BJ (cell line): ENCODE measurements at places on chromosomes 4 and X.

GRCh38 chr4:146033149-146033548 lies 94.5 kb upstream of the ZNF827 start:
- DNase-seq: no peak

DNA sequence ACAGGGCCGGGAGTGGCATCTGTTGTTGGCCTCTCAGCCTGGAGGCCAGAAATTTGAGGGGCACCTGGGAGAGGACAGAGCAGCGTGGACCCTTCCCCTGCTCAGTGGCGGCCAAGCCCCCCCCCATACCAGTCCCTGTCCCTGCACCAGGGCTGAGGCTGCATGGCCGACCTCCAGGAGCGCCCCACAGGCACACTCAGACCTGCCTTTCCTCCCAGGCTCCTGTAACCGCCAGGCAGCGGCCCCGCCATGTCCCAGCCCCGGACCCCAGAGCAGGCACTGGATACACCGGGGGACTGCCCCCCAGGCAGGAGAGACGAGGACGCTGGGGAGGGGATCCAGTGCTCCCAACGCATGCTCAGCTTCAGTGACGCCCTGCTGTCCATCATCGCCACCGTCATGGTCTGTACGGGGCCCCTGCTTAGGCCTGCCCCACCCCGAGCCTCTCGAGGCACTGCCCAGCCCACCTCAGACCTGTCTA lies 15.3 kb downstream of the TMEM175 start:
- DNase-seq: no peak

DNA sequence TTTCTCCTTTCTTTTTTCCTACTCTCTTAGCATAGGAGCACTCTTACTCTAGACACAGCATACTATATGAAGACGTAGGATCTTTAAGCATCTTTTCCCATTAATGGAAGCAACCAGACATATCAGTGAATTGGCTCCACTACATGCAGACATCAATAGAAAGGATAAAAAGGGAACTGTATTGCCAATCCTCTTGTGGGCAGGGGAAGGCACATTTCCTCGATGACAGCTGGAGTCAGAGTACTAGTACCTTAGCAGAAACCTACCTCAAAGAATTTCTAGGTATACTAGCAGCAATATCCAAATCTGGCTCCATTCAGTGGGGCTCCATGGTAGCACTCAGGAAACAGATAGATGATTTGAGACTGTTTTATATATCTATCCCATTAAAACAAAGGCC lies 20.1 kb downstream of the CYBB start:
- no peak for DNase-seq

GRCh38 chr4:87057835-87058355 lies 123.1 kb downstream of the AFF1 start:
- DNase-seq: no peak

DNA sequence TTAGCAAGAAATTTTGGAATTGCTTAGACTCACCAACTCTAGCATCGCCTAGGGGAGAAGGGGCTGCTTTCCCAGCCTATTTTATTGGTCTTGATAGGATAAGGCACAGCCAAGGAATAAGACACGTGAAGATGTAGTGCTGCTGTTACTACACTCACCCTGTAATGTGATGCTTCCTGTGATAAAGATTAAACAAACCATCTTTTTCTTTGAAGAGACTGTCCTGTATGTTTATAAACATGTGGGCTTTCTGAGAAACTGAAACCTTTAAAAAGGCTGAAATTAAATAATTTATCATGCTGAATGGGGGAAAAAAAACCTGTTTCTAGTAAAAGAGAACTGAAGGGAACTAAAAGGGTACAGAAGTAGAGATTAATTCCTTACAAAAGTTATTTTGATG lies 13.2 kb downstream of the TAPT1 start:
- no peak for DNase-seq

DNA sequence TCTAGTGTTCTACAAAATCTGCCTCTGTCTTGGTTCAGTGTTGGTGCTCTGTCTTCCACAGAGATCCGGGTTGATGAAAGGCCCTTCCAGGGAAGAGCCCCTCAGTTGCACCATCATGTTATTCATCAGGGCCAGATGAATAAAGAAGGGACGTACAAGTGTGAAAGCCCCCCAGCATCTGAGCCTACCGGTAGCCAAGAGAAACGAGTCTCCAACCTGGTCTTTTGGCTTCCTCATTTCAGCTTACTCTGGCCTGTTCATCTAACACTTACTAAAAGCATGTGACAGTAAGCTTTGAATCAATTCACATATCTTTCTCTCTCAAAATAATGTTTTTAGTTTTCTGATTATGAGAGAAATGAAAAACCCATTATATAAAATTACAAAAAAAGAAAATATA lies 19.2 kb downstream of the MEPE start:
- no peak for DNase-seq

DNA sequence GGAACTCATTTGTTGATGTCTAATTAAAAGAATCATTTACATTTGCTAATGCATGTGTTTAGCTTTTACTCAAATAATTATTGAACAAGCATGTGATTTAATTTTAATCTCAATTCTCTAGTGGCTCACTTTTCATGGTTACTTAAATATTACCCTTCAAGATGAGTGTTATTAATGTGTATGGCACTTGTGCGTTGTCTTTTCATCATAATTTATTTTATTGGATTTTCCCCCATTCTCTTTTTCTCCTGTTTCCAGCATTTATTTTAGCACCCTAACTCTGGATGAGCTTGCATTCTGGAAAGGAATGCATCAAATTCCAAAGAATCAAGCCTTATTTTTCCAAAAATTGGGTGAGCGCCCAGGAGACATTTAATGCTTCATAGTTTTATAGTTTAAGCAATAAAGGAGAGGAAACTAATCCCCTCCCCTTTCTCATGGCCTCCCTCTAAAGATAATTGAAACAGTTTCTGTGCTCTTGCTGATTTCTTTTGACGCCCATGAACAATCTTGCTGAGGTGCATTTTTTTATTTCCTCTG lies 191.1 kb upstream of the FAT4 start:
- DNase-seq: no peak

DNA sequence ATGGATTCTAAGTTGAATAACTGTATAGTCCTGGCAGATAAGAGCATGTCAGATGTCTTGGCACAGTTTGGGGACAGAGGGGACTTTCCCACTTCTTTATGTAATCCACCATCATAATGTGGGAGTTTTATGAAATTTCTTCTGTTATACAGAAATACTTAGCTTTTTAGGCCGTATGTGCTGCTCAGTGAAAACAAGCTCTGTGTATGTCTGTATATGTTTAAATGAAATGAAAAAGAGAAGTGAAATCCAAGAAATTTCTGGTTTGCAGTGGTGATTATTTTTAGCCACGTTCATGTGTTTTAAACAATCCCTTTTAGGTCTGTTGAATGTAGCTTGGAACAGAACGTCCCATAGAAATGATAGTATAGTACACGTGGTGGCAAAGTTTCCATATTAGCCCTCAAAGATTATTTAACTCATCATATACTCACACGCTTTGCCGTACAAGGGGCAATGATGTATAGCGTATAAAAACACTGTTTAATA lies 41.0 kb downstream of the GAB1 start:
- DNase-seq: no peak

DNA sequence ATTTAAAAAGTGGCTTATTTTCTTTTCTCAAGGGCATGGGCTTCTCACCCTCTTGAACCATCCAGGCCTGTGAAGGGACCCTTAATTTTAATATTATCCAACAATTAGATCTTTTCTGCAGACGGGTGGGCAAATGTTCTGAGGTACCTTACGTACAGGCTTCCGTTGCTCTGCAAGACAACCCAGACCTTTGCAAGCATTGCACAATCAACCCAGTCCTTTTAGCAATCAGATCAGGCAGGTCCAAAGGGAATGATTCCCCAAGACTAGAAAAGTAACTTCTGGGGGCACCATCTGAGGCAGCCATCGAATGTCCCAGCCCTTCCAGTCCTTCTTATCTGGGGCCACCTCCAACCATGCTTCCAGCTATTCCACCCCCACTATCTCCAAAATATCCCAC lies 67.3 kb upstream of the TACR3 start:
- no peak for DNase-seq

DNA sequence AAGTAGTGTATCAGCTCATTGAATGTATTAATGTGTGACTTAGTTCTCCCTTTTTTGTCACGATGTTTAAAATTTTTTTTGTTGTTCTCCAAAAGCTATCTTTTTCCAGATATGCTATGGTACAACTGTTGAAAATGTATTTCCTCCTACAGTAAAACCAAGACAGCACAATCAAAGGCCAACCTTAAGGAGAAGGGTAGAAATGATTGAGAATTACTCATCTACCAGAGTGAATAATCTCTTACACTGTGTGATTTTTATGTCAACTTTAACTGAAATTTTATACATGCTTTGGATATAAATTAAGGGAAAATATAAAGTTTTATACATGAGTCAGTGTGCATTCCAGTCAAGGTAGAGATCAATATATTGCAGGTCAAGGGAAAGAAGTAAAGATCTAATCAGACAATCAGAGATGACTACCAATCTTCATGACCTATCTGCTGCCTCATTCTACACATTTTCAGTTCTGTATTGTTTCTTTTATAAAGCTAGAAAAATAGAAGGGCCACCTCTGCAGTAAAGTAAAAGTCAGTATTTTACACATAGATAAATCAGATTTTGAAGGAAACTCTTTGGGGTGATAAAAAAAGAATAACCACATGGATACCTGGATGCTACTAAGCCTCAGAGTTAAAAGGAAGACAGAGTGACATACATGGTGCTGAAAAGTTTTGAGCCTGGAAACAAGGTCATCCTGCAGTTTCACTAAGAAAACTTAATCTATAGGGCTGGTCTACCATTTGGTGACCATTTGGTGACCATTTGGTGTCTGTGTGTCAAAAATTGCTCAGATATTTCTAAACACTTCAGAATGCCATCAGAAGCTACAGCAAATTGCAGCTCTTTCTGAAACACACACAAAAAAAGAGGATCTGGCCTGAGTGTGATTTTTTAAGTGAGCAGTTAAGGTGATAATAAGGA lies 1.6 kb downstream of the FAM13A start:
- no peak for DNase-seq
